ENCODE measurements at places on chromosomes 2 and 18.

DNA sequence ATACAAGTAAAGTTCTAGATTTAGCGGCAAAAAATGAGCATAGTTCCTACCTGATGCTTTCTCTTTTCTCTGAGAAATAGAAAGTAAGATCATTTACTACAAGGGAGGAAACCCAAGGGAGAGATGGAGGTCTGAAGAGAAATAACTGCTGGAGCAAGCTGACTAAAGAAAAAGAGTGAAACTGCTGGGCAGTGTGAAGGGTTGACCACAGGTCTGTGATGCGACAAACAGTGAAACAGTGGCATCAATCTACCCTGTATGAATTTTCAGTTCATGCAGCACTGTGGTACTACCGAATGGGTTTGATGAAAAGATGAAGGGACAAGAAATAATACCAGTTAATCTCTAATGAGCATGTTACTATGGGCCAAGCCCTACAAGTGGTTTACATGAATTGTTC, 52.2 kb downstream of the CUL3 start:
- no peak for DNase-seq

GRCh38 chr18:22841840-22842239, 91.3 kb upstream of the RBBP8 start:
- no peak for DNase-seq

- no peak for DNase-seq
Observed at GRCh38 chr2:195674491-195675221, 17.6 kb downstream of the SLC39A10 start.

DNA sequence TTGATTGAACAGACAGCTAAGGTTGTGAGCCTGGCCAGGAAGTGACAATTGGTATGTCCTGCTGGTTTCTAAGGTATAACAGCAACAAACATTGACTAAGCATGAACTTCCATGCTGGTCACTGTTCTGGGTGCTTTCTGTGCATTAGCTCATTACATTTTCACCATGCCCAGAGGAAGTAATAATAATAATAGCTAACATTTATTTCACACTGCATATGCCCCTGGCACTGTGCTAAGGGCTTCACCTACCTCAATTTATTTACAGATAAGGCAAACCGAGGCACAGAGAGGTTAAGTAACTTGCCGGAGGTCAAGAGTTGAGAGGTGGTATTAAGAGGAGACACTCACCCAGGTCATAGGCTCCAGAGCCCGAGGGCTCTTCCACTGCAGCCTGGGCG, 113.6 kb downstream of the PDCL3 start:
- DNase-seq: no peak

GRCh38 chr2:54522624-54523281, 66.6 kb downstream of the SPTBN1 start:
- peak; percentile 64 for DNase-seq

GRCh38 chr2:127569666-127570065, 34.2 kb downstream of the MYO7B start:
- no peak for DNase-seq

GRCh38 chr2:121304941-121305340, 19.9 kb upstream of the TFCP2L1 start:
- DNase-seq: no peak

GRCh38 chr2:73290049-73290839, 3.1 kb downstream of the EGR4 start:
- peak; percentile 58 for DNase-seq

- no peak for DNase-seq
Observed at GRCh38 chr18:21463718-21464117, 136.8 kb downstream of the ESCO1 start.

DNA sequence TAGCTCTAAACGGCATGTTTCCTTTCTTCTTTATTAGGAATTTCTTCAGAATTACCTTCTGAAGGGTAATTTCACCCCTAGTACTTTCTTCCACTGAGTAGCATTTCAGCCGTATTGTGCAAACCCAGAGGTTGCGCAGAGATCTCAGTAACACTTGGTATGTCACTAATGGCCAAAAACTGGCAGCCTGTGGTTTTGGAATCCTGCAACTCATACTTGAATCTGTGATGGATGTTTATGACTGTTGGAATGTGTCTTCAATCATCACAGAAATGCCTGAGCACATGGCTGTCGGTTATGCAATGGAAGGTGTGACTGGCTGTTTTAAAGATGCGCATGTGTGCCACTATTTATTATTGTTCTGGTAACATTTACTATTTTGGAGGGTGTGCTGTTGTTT, 100.0 kb downstream of the COLEC12 start:
- DNase-seq: no peak

DNA sequence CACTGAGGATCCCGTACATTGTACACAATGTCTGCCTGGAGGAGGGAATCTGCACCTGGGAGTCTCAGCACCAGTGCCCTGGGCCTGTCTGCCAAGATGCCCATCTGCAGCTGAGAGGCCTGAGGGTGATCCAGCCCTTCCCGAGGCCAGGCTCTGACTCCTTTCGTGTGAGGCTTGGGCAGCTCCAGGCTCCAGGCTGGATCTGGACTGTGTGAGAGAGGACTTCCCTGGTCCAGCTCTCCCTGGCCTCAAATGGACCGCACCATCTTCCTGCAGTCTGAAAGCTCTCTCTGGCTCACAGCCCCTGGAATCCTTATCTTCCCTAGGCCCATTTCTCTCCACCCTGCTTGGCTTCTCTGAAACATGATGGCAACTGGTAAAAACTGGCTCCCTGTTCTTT, 324.6 kb downstream of the DYSF start:
- no peak for DNase-seq

GRCh38 chr2:16035747-16036745, 95.7 kb downstream of the MYCN start:
- no peak for DNase-seq

GRCh38 chr2:135072125-135072997, 20.3 kb downstream of the RAB3GAP1 start:
- no peak for DNase-seq

DNA sequence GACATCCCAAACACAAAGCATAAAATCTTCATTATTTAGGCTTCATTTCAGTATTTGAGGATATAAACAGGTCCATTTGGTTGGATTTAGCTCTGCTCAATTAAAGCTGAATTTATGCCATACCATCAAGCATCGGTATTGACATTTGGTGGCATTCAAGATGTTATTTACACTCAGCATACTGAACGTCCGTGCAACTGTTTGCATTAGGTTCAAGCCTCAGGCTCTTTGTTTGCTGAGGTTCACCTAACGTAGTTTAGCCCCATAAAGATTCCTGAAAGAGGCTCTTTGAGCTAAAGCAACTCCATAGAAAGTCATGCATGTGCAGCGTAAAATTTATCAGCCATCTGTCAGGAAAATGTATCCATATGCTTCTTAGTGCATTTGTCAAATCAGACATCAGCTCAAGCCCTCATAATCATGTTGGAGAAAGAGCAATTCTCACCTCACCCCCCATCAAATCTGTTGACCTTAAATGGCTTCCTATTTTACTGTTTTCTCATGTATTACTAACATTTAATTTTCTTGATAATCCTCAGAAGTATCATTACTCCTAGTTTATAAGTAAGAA, 366.9 kb downstream of the EPHA4 start:
- DNase-seq: no peak

- no peak for DNase-seq
Observed at GRCh38 chr18:22900558-22901238, 32.4 kb upstream of the RBBP8 start.

DNA sequence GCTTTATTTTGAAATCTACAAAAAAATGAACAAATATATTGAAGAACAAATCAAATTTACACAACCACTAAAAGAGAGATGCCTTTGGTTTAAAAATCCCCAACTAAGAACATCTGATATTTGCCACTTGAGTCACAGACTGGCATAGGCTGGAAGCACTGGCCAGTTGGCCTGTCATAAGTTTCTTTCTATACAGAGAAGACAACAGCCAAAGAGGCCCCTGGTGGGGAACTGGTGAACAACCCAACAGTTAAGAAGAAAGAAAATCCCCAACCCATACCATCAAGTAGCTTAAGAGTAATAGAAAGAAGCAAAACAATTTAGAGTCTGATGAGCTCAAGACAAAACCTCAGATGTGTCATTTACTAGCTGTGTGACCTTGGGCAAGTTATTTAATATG, 45.5 kb downstream of the OSR1 start:
- DNase-seq: no peak

DNA sequence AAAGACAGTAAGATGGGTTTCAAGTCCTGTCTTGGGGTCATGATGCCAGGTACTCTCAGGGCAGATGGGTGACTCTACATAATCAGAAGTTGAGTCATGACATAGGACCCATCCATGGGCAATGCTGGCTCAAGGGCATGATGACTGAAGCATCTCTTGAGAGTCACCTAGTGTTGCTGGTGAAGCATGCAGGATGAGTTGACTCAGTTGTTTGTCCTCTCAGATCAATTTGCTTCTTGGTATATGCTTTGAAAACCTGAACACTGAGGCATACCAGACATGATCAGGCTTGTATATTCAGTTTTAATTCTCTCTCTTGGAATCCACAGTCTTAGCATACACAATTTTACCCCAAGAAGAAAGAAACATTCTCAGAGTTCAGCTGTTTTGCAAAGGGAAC, 658.9 kb upstream of the NXPH2 start:
- no peak for DNase-seq

DNA sequence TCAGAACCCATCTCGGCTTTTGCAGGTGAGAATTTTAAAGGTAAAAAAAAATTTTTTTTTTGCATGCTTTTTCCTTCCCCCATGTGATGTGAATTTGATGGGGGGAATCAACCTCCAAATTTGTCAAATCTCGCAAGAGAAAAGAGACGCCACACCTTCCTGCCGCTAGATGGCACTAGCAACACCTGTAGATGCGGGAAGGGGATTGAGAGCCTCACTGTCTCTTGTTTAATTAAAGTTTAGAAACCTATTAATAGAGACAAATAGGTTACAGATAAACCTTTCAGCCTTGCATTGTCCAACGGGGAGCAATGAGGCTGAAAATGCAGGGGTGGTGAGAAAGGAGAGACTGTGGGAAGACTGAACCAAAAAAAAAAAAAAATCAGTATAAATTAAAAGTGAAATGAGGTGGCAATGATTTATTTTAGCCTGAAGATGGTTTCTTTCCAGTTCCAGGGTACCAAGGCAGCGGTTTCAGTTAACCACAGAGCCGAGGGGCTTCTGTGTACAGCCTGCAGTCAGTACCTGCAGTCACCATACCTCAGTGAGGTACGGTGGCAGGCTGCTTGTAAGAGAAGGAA, 84.6 kb downstream of the NRP2 start:
- DNase-seq: peak; percentile 58

DNA sequence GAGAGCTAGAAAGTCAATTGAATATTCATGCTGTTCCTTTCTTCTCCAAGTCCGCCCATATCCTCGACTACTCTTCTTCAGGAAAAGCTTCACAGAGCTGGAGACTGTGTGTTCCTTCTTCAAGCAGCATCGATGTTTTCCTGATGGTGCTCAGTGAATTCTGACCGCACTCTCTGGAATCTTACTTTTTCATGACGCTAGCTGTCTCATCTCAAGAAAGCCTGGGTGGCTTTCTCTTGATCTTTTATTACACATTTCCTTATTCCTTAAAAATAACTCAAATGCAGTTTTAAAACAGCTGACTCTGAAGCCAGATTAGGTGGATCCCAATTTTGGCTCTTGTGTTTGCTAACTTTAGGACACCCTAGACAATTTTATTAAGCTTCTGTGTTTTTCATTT, 1245.1 kb upstream of the LRRTM1 start:
- DNase-seq: no peak

DNA sequence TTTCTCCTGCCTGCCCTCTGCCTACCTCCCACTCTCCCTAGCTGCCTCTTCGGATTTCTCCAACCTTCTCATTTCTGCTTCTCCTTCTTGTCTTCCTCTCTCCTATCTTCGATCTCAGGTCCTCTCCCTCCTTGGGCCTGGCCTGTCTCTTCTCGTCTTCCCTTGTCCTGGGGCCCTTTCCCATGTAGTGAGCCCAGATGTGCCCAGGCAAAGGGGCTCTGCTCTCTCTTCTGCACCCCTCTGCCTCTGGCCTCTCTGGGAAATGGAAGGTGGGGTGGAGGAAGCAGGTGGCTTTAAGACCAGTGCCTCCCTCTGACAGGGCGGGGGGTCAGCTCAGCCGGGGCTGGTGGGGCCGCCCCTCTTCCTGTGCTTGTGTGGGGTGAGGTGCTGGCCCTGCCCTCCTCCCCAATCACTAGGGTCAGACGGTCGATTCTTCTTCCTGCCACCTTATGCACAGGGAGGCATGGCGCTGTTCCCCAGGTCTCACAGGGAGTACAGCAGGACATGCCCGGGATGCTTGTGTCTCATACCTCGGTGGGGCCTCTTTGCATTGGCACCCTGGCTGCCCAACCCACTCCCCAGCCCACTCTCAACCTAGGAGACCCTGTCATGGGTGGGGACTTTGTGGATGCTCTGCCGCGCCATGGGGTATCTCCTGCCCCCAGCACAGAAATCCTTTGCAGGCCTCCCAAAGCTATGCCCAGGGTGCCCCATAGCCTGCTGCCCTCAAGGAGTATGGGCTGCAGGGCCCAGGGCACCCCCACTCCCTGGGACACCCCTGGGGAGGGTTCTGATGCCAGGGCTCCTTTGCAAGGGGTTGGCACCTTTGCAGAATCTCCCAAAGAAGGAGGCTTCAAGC, 213.8 kb upstream of the HAAO start:
- no peak for DNase-seq

GRCh38 chr2:241804326-241805229, 4.4 kb upstream of the NEU4 start:
- DNase-seq: no peak

- no peak for DNase-seq
Observed at GRCh38 chr2:198973785-198974184, 484.0 kb downstream of the SATB2 start.

- no peak for DNase-seq
Observed at GRCh38 chr2:41413813-41414485, 633.9 kb upstream of the PKDCC start.

GRCh38 chr2:238638982-238639628, 208.8 kb upstream of the TWIST2 start:
- no peak for DNase-seq

GRCh38 chr2:15092691-15093090, 460.2 kb downstream of the LRATD1 start:
- DNase-seq: no peak

GRCh38 chr18:13199169-13199568, 19.4 kb upstream of the LDLRAD4 start:
- DNase-seq: no peak

- DNase-seq: peak; percentile 65
Observed at GRCh38 chr2:1550658-1551316, 137.5 kb downstream of the TPO start.

DNA sequence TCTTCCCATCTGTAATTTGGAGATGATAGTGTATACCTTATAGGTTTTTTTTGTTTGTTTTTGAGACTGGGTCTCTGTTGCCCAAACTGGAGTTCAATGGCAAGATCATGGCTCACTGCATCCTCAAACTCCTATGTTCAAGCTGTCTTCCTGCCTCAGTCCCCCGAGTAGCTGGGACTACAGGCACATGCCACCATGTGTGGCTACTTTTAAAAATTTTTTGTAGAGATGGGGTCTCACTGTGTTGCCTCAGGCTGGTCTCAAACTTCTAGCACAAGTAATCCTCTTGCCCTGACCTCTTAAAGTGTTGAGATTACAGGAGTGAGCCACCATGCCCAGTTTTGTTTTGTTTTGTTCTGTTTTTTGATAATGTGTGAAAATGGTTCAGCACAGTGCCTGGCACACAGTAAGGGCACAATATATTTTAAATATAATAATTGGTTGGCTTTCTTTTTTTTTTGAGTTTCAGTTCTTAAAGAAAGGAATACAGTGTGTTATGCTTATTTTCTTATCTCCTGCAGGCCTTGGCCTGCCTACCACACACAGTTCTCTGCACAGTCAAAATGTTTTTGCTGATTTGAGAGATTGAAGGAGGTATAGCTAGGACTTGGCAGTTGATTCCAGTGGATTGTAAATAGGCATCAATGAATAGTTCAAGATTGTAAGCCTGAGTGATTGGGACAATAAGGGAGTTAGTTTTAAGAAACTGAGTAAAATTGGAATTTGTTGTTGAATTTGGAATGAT, 6.1 kb downstream of the ACTR3 start:
- DNase-seq: no peak
